ENCODE measurements at places on chromosomes 5 and 9.

- DNase-seq, result no peak
These were observed 42.0 kb downstream of the PIP5K1B start for GRCh38 chr9:68747043-68747533.

DNA sequence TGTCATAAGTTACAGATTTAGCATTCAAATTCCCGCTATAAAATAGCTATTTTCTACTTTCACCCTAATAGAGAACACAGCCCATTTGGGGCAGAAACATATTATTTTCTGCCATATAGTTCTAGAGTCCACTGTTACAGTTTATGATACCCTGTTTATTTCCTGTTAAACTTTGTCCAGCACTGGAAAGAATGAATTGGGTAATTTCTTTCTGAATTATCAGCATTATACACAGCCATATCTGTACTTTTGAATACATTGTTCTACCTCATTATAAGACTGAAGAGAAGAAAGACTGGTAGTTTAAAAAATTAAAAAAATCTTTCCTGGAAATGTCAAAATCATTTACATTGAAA, 332.1 kb downstream of the DIRAS2 start:
- no peak for DNase-seq

GRCh38 chr5:136638084-136638483, 272.7 kb upstream of the TRPC7 start:
- DNase-seq, result no peak

DNA sequence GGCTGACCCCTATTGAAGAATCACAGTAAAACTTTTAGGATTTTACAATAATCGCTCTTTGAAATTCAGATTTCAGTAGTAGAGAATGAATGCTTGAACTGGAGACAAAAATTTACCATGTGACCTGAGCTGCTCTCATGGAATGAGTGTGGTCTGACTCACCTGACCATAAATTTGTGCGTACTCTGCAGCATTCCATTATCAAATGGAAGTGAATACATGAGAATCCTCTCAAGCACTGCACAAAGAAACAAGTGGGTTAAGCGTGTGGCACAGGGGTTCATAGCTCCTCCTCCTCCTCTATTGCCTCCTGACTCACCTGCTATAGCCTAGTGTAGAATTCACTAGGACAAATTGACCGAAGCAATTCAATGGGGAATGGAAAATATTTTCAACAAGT, 269.8 kb upstream of the CDH9 start:
- DNase-seq, result no peak

DNA sequence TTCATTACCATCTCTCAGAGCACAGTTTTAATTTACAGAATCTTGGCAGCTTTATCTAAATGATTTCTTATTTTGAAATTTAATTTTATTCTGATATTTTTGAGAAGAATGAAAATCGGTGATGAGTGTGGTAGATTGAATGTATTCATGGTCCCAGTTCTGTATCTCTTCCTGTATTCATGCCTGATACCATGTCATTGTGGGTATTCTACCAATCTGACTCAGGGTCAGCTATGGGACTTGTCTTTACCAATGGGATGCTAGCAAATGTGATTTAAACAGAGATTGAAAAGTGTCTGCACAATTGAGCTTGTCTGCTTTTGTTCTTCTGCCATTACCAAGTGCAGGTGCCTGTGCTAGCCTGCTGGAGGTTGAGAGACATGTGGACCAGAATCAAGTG, 17.8 kb upstream of the ZNF618 start:
- no peak for DNase-seq

GRCh38 chr5:58199087-58199486, 260.8 kb downstream of the PLK2 start:
- DNase-seq, result no peak

- DNase-seq, result no peak
These were observed 161.9 kb downstream of the MACROH2A1 start for GRCh38 chr5:135236908-135237747.

DNA sequence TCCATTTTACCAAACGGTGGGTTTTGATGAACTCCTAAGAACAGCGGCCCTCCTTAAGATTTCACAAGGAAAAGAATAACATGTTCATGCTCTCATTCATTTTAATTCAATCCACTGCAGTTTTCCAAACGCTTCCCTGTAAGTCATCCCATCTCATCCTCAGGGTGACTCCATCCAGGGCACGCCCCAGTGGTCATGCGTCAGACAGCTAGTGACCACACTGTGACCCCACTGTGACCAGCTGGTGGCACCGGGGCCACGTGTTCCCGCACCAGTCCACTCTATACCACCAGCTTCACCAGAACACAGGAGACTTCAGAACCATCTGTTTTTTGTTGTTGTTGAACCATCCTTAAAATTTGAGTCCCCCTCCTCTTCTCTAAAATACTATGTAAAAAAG, 14.3 kb downstream of the ATPSCKMT start:
- DNase-seq, result no peak

DNA sequence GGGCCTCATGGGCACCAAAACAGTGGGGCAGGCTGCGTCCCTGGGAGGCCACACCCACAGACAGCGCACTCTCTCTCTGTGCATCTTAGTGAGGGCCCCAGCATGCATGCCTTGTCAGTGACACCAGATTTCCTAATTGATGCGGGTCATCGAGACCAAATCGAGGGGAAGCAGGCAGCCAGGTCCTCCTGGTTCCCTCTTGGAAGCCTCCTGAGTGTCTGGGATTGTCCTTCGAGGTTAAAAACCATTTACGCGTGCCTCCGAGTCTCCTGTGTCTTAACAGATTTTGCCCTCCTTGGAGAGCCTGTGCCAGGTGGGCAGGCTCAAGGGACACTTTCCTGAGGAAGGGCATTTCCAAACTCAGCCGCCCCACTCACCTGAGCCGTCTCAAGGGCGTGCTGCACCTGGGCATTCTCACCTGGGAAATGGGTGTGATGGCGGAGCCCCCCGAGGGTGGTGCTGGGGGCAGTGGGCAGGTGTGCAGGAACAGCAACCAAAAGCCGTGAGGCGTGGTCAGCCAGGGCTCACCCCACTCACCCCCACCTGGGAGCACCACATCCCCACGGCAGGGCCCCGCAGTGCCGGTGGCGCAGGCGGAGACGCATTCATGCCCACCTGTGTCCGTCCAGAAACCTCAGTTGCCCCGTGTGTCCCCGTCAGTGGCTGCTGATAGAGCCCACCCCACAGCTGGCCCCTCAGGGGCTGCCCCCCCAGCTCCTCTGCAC, 2.7 kb downstream of the SLC6A19 start:
- DNase-seq, result no peak

DNA sequence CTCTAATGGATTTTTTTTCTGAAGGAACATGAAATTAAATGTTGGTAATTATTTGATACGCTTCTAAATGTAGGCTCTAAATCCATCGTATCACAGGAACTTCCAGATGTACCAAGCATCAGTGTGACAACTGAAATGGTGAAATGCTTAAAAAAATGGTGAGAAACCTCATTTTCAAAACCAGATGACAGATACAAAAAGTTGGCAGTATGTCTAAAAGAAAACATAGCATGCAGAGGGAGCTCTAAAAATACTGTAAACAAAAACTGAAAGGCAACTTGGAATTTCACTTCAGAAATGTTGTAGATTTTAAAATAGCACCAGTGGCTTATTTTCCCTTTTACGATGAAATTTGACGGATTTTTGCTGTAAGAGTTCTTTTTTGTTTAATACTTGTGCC, 1043.6 kb upstream of the WWC1 start:
- DNase-seq, result no peak

DNA sequence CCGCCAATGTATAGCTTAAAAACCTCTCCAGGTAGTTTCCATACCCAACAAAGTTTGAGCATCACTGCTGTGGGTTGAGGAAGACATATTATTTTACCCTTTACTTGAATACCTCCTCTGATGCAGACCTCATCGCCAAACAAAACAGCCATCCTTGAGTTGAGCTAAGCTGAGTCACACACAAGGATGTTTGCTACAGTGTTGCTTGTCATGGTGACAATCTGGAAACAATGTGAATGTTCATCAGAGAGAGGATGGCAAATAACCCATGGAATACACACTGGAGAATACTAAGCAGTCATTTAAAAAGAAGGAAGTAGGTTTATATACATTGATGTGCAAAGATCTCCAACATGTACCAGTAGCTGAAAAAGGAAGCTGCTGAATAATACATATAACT, 41.1 kb upstream of the TCF7 start:
- DNase-seq, result no peak

GRCh38 chr9:16352251-16352650, 518.2 kb downstream of the BNC2 start:
- DNase-seq, result no peak

GRCh38 chr5:56676091-56676768, 139.1 kb upstream of the MAP3K1 start:
- no peak for DNase-seq

GRCh38 chr9:84278130-84278529, 62.4 kb downstream of the SLC28A3 start:
- DNase-seq, result no peak

DNA sequence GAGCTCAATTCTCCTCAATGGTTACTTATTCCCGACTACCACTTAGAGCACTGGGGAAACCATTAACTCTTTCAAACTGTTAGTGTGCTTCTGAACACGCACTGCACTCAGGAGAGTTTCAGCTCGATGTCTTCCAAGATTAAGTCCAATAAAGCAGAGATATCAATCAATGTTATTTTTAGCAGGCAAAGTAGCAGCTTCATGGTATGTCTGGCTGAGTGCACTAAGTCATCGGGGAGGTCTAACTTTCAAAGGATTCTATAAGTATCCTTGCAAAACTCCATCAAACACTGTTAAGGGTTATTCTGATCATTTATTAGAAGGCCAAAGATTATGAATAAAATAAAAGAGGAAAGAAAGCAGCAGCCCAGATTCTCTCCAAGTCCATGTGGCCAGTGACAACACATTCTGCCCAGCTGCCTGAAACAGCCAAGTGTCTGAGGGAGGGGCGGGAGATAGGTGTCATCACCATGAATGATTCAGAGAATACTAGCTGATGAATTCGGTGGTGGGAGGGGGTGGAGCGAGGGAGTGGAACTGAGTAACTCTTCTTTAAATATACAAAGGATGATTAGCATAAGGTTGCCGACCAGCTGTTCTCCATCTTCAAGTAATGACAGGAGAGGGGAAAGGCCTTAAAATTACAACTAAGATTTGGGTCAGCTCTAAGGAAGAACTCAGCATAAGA, 21.3 kb downstream of the NREP start:
- DNase-seq, result peak; percentile 30

DNA sequence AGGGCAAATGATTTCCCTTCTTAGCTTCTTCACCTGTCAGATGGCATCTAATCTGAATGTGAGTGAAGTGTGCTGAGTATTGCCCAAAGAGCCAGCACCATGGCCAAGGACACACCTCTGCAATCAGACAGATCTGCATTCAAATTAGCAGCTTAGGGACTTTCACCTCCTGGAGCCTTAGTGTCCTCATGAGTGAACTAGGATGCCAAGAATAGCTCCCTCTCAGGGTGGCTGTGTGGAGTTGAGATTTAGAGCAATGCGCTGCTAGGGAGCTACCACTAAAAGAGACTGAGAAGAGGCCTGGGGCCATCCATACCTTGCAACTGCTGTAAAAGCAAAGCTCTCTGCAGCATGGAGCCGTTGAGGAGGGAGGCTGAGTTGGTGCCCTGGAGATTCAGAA, 1.4 kb downstream of the CIZ1 start:
- no peak for DNase-seq

- DNase-seq, result no peak
These were observed 180.7 kb downstream of the AP3B1 start for GRCh38 chr5:78113689-78114264.

DNA sequence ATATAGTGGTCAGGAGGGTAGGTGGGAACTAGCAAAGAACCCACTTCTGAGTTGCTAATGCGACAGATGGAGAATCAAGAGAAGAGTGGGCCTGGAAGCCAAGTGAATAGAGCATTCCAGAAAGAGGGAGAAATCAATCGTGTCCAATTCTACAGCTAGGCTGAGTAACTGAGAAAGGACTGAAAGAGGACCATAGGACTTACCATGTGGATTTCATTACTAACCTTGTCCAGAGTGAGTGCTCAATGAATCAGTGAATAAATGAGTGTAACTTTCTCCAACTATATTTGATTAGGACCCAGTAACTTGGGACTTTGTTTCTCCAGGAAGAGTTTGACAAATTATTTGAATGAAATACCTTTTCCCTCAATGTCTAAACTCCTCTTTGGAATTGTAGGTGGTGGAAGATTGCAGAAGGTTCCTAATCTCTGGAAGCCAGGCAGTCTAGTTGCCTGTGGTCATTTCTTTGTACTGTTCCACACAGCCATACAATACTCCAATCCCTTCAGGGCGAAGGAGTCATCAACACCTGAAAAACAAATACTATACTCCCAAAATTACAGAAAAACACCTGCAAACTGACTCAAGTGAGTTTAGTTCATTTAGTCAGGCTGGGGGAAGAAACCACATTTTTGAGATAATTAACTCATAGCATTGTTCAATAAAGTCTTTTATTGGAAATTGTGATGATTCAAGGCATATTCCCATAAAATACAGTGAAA, 2.6 kb upstream of the F2RL1 start:
- no peak for DNase-seq

GRCh38 chr5:114391321-114391720, 29.5 kb downstream of the KCNN2 start:
- DNase-seq, result no peak

DNA sequence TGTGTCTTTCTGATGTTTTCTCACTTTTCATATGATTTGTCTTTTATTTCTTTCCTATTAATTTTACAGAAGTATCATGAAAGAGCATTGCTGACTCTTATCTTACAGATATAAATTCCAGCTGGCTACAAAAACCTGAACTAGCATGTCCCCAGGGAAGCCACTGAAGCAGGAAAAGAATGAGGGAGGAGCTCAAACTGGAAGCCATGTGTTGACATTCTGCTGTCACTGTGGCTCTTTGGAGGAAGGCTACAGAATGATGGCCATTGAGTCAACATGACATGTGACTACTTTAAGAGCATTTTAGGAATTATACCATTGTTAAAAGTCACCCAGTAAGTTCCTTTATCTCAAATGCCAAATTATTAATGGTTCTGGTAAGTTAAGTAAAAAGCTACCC, 638.3 kb upstream of the DMAC1 start:
- DNase-seq, result no peak

GRCh38 chr5:124410539-124411488, 335.6 kb downstream of the ZNF608 start:
- no peak for DNase-seq

DNA sequence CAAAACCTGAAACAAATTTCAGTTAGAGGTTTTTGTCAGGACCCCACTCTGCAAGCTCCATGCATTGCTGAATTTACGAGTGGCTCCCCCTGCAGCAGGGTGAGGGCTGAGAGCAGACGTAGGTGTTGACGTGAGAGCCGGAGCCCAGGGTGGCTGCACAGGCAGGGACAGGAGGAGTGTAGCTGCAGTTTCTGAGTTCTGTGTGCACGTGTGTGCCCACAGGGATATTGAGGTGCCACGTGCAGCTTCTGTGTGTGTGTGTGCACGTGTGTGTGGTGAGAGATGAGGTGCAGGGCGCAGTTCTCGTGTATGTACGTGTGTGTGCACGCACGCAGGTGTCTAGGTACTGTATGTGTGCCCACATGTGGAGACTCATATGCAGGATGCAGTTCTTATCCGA, 14.6 kb downstream of the PLEKHG4B start:
- no peak for DNase-seq

GRCh38 chr9:37921546-37922300, 17.8 kb upstream of the SLC25A51 start:
- DNase-seq, result no peak
